ENCODE measurements at places on chromosomes 5 and 9.

DNA sequence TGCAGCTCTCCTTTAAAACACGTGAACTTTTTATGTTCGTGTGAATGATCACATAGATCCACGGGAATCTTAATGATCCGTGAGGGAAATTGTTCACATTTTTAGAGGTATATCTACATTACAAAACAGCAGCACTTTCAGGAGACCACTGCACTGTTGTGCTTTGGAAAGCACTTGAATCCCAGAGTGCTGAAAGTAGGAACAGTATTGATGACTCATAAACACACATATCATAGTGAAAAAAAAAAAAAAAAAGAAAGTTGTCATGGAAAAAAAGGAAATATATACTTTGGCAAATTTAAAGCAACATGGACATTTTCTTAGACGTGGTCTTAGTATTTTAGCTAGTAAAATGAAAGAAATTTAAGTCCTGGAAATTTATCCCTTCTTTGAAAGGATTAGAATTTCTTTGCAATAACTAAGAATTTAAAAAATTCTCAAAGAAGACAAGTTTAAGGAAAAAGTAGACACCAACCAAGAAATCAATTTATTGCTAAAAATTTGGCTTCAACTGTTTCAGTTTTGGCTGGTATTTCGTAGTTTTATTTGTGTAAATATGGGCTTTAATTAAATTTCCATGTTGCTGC is 55.4 kb downstream of the ADGRV1 start:
- no peaks in the 10 kb centered on the region for H3K4me1 ChIP-seq
- H3K36me3 ChIP-seq = no peaks in the 10 kb centered on the region
- no peak overlapping the region for H3K27ac ChIP-seq
- H3K4me3 ChIP-seq = no peak overlapping the region
- H3K27me3 ChIP-seq = no peaks in the 10 kb centered on the region
- no peak for DNase-seq

GRCh38 chr5:155064580-155064979 is 51.0 kb downstream of the KIF4B start:
- peaks cover 57% of the 10 kb centered on the region for H3K27me3 ChIP-seq
- H3K36me3 ChIP-seq = no peaks in the 10 kb centered on the region
- H3K4me1 ChIP-seq = no peaks in the 10 kb centered on the region
- H3K4me3 ChIP-seq = no peak overlapping the region
- H3K27ac ChIP-seq = no peak overlapping the region

GRCh38 chr9:93996863-93997262 is 41.7 kb upstream of the BARX1 start:
- no peak for DNase-seq
- H3K27ac ChIP-seq = no peak overlapping the region
- H3K27me3 ChIP-seq = 0 out of 2 replicates have a peak, but pooled peaks cover 14% of the 10 kb centered on the region
- no peaks in the 10 kb centered on the region for H3K36me3 ChIP-seq

DNA sequence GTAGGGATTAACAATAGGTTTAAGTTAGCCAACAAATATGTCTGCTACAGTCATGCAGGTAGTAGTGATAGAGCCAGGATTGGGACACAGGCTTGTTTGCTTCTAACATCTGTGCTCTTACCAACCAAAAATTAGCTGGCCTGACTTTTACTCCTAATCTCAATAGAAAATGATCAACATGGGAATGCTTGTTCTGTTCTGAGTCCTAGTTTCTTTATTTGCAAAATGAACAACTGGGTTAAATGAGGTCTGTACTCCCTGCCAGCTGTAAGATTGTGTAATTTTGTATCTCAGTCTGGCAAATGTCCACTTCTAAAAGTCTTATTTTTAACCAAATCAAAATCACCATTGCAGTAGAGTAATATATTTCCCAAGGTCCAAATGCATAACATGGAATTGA is 216.8 kb downstream of the NMUR2 start:
- no peak overlapping the region for H3K4me3 ChIP-seq
- no peaks in the 10 kb centered on the region for H3K36me3 ChIP-seq
- H3K27me3 ChIP-seq = no peaks in the 10 kb centered on the region
- H3K27ac ChIP-seq = no peak overlapping the region
- H3K4me1 ChIP-seq = peaks cover 7% of the 10 kb centered on the region

DNA sequence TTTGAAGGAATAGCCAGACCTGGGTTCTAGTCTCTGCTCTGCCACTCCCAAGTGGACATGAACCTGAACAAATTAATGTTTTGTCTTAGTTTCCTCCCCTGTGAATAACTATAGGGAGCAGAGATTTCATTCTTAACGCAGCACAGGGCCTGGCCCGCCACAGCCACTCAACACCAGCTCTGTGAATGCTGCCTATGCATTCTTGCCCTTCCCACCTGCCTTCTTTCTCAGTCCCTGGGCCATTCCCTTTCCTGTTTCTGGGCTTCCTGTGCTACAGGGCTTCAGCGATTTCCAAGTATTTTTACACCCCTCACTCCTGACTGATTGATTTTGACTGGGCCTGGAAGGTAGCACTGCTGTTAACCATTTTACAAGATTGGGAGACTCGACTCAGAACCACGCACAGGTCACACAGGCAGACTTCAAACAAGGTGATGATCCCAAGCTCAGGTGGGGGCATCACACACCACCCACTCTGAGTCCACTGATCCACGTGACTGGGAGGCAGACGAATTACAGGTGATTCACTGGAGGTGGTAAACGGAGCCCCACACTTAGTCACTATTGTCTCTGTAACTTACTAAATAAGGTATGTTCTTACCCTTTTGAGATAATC is 21.4 kb downstream of the PTPN3 start:
- peak overlapping the region; percentile 99 for H3K27ac ChIP-seq
- H3K36me3 ChIP-seq = peaks cover 19% of the 10 kb centered on the region
- peaks cover 85% of the 10 kb centered on the region for H3K4me1 ChIP-seq
- DNase-seq = no peak
- peak overlapping the region; percentile 38 for H3K4me3 ChIP-seq
- no peaks in the 10 kb centered on the region for H3K27me3 ChIP-seq

DNA sequence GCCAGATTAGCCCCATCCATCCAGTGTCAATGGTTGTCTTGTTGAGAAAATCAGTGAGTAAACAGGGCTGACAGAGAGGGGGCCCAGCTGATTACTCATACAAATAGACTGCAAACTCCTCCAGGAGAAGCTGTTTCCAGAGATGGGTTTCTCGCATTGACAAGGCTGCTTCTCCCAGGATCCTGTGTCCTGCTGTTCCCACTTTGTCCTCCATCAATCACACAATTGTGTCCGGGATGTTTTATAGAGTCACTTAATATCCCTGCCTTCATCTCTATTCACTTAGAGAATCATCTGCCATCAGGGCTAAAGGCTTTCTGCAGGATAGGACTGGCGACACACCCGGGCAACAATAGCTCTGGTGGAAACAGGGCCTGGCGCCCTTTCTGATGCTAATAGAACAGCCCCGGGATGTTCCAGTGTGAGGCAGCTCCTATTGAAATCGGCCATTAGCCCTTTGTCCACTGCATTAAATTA is 71.7 kb upstream of the TBCA start:
- DNase-seq = no peak
- H3K4me1 ChIP-seq = no peaks in the 10 kb centered on the region
- H3K36me3 ChIP-seq = no peaks in the 10 kb centered on the region
- H3K27ac ChIP-seq = no peak overlapping the region
- no peak overlapping the region for H3K4me3 ChIP-seq
- no peaks in the 10 kb centered on the region for H3K27me3 ChIP-seq

DNA sequence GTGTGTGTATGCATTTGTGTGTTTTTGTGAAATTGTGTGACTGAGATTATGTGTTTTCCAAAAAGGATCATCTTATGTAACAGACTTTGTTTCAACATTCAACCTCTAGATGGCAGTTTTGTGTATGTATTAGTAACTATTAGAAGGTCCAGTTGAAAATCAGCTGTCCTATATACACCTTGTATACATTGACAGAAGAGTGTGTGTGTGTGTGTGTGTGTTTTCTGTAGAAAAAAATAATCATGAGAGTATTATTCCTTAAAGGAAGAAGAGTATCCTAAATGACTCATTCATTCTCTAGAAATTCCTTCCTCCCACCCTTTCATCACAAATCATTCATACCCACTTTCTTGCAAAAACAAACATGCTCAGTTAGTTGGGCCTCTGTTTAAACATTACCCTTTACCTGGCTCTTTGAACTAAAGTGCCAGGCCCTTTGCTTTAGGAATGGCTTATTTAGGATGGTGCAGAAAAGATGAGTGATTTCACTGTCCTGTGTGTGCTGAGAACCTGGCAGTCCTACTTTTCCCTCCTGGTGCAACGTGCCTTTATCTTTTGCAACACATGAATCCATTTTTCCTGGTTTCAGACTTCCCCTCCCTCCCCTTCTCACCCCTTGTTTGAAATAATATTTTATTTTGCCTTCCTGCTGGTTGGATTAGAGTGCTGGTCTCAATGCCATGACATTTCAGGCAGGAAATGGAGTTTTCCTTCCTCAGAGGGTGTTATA is 152.2 kb downstream of the ARHGAP26 start:
- H3K27ac ChIP-seq = no peak overlapping the region
- no peak overlapping the region for H3K4me3 ChIP-seq
- H3K36me3 ChIP-seq = no peaks in the 10 kb centered on the region
- no peaks in the 10 kb centered on the region for H3K27me3 ChIP-seq

- DNase-seq = no peak
- H3K4me1 ChIP-seq = 0 out of 2 replicates have a peak, but pooled peaks cover 8% of the 10 kb centered on the region
- no peak overlapping the region for H3K4me3 ChIP-seq
- H3K36me3 ChIP-seq = peaks cover 56% of the 10 kb centered on the region
Observed at GRCh38 chr5:72115296-72115695, 8.0 kb downstream of the MAP1B start.

DNA sequence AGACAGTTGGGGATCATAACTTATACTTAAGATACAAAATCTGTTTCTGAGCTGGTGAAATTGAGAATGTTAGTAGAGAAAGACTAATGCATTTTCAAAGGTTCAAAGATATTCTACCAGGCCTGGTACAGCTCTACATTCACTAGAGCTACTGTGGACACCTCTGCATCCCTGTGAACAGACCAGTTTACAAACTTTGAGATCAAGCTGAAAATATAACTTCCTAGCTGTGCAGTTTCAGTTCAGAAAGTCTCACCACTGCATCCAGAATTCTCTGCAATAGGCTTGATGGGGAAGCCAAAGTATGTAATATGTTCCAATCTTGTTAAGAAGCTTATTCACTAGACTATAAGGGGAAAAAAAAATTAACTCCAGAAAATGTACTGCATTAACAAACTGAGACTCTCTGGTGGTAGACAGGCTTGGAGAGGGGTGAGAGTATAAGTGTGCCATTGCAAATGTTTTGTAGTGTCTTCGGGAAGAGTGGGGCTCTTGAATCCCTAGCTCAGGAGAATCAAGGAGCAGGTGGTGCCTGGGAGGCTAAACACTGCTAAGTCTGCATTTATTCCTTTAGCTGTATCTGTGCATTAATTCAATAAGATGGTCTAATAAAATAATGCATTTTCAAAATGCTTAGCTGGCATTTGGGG is 671.9 kb downstream of the NR2F1-AS1 start:
- H3K36me3 ChIP-seq = no peaks in the 10 kb centered on the region
- no peak overlapping the region for H3K27ac ChIP-seq
- no peak for DNase-seq
- no peaks in the 10 kb centered on the region for H3K27me3 ChIP-seq

GRCh38 chr5:134524826-134525682 is at the start of gene JADE2:
Gene JADE2, plus strand, starts transcription at chr5:134525670. Its CDS starts 10,188 bp downstream, at chr5:134535858.
- H3K4me1 ChIP-seq = peaks cover 20% of the 10 kb centered on the region
- H3K4me3 ChIP-seq = peak within 1 kb of the TSS; percentile 89
- H3K36me3 ChIP-seq = 0 out of 2 replicates have a peak, but pooled peaks cover 7% of the 10 kb centered on the region
- peak; percentile 80 for DNase-seq

DNA sequence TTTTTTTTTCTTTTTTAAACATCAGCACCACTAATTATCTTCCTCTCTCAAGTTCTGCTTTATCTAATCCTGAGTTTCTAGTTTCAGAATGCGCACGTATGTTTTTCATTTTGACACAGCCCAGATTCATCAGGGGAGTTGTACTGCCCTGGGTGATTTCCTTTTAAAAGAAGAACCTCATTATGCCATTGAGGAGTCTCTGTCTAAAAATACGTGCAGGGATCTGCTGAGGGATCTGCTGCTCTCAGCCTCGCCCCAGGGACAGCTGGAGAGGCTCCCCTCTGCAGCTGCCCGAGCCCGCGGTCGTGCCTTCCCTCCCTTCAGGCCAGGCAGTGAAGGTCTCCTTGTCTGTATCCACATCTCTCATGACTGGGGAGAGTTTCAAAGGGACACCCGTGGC is 273.1 kb downstream of the ARHGEF28 start:
- no peak overlapping the region for H3K27ac ChIP-seq
- peaks cover 5% of the 10 kb centered on the region for H3K36me3 ChIP-seq
- DNase-seq = no peak
- no peaks in the 10 kb centered on the region for H3K27me3 ChIP-seq

GRCh38 chr5:56415356-56415765 is 182.2 kb upstream of the ANKRD55 start:
- no peaks in the 10 kb centered on the region for H3K36me3 ChIP-seq
- H3K27ac ChIP-seq = peak overlapping the region; percentile 87
- H3K4me1 ChIP-seq = peaks cover 40% of the 10 kb centered on the region
- no peak overlapping the region for H3K4me3 ChIP-seq

DNA sequence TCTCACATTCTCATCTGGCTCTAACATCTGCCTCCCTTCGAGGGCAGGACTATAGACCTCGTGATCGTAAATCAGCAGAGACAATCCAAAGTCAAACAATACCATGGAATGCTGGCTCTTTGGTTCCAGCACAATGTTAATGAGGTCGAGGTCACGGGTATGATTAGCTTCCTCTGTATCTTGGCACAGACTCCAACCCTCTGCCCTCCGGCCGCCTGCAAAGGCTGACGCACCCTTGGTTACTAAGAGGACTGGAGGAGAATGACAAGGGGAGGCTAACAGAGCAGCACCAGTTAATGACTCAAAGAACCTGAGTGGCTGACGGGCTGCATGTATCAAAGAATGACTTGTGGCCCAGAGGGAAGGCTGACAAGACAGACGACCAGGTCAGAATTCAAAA is 10.1 kb downstream of the LHFPL2 start:
- no peak overlapping the region for H3K4me3 ChIP-seq
- H3K27ac ChIP-seq = peak overlapping the region; percentile 75
- no peaks in the 10 kb centered on the region for H3K27me3 ChIP-seq
- no peaks in the 10 kb centered on the region for H3K36me3 ChIP-seq
- H3K4me1 ChIP-seq = peaks cover 48% of the 10 kb centered on the region

GRCh38 chr9:20981486-20981885 is 50.0 kb downstream of the HACD4 start:
- no peak for DNase-seq
- H3K27me3 ChIP-seq = no peaks in the 10 kb centered on the region
- no peak overlapping the region for H3K4me3 ChIP-seq
- no peaks in the 10 kb centered on the region for H3K4me1 ChIP-seq

GRCh38 chr5:98997000-98997399 is 68.2 kb upstream of the CHD1 start:
- no peak overlapping the region for H3K27ac ChIP-seq
- DNase-seq = no peak
- H3K36me3 ChIP-seq = no peaks in the 10 kb centered on the region
- H3K27me3 ChIP-seq = no peaks in the 10 kb centered on the region
- no peak overlapping the region for H3K4me3 ChIP-seq
- peaks cover 6% of the 10 kb centered on the region for H3K4me1 ChIP-seq

DNA sequence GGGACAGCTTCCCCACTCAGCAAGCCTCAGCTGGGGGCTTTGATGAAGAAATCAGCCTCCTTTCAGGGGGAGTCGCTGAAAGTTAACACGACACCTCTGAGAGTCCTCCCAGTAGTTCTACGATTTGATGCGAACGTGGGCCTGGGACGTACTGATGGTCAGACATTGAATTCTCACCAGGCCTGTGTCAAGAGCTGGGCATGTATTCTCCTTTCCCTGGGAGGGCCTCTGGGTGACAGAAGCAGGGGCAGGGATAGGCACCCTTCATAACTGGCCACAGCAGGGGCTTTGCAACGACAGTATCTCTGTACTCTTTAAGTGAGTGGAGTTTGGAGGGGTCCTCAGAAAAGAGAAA is 15.6 kb upstream of the COL5A1 start:
- H3K4me3 ChIP-seq = no peak overlapping the region
- H3K27me3 ChIP-seq = peaks cover 3% of the 10 kb centered on the region
- DNase-seq = no peak
